ENCODE measurements at places on chromosomes 13 and 19.

GRCh38 chr13:46761174-46761573 is 35.8 kb downstream of the ESD start:
- DNase-seq, result no peak

DNA sequence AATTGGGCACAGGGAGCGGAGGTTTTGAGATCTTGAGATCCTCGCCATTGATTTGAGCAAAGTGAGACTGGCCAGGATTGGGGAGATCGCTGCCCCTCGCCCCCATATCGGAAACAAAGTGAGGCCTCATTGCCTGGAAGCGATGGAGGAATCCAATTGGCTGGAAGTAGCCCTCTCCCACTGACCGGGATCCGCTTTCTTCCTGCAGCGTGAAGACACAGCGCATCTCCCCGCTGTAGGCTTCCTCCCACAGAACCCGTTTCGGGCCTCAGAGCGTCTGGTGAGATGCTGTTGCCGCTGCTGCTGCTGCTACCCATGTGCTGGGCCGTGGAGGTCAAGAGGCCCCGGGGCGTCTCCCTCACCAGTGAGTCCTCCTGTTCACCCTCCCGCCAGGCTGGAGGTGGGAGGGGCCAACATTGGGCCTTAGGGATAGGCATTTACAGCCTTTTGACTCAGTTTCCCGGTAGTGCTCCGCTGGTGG is 438 bp downstream of the PRKCSH start:
- DNase-seq, result no peak

- DNase-seq, result no peak
Observed at GRCh38 chr19:13712767-13713201, 51.5 kb upstream of the MRI1 start.

DNA sequence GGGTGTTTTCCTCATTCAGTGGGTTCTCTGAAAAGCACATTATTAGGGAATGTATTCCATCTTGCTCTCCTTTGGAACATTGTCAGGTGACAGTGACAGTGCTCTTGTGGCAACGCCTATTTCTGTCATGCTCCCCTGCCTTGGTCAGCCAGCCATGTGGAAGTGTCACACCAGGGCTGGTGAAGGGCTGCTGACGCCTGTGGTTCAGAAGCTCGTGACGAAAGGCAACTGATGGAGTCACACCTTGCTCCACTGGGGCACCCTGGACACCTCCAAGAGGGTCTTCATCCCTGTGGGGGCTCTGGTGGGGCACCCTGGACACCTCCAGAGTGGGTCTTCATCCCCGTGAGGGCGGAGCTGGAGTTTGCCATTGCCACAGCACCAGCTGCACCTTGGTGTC is 68.9 kb upstream of the GPR183 start:
- DNase-seq, result peak; percentile 81

DNA sequence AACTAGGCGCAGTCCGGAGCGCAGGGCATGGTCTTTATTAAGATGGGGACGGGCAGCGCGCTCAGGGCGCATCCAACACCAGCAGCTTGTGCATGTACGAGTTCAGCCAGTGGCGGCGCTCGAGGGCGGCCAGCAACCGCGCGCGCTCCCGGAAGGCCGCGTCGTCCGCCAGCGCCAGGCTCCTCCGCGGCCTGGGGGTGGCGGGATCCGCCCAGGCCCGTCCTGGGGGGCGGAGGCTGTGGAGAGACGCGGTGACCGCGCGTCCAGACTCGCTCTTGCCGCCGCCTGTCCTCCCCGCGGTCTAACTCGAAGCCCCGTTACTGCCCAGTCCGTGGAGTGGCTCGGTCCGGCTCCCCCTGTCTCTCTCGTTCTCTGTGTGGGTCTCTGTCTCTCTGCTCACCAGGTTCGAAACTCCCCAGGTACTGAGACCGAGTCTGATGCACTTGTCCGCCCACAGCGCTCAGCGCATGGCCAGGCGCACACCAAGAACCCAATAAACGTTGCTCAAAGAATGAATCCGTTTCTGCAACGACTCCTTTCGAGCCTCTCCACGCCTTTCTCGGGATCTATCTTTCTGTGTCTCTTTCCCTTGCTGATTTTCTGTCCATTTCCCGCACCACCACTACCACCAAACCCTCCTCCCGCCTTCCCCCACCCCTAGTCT is 702 bp downstream of the PTH2 start:
- DNase-seq, result no peak

DNA sequence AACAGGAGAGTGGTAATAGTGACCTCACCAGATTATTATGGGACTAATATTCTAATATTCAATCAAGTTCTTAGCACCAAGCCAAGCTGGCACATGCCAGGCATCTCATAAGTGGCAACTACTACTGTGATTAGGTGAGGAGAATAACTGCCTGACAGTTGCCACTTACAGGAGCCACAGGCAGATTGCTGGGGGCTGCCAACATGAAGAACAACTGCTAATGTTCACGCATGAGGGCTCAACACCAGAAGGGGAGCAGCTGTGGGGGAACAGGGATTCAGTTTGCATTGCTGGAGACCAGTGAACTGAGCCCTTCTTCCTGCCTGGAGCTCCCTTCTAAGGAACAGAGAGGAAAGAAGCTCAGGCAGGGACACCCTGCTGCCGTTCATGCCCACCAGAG is 504.5 kb downstream of the FOXO1 start:
- no peak for DNase-seq

GRCh38 chr13:100529666-100530377 is 58.8 kb downstream of the GGACT start:
- DNase-seq, result no peak

GRCh38 chr19:40143612-40144011 is 47.6 kb upstream of the MAP3K10 start:
- DNase-seq, result peak; percentile 24

- DNase-seq, result no peak
Observed at GRCh38 chr19:18122860-18123795, 25.6 kb downstream of the MAST3 start.

GRCh38 chr19:6774821-6775707 is 2.6 kb downstream of the VAV1 start:
- no peak for DNase-seq

- DNase-seq, result no peak
Observed at GRCh38 chr19:35388277-35389054, 17.6 kb downstream of the GPR42 start.

GRCh38 chr19:53461866-53462265 is 5.7 kb upstream of the ZNF813 start:
- DNase-seq, result no peak

- no peak for DNase-seq
Observed at GRCh38 chr13:94928127-94928775, 215.9 kb upstream of the SOX21 start.

All from germinal center (tissue), 1 donor.